Stimulated activated CD8-positive, alpha-beta memory T cell treated with anti-CD3 and anti-CD28 coated beads, Interleukin-4, amount 100 ng/mL, for 1 hour (primary cell): ENCODE measurements at places on chromosomes 3 and 15.

GRCh38 chr15:39281094-39281493 is 299.8 kb upstream of the THBS1 start:
- no peak for DNase-seq

DNA sequence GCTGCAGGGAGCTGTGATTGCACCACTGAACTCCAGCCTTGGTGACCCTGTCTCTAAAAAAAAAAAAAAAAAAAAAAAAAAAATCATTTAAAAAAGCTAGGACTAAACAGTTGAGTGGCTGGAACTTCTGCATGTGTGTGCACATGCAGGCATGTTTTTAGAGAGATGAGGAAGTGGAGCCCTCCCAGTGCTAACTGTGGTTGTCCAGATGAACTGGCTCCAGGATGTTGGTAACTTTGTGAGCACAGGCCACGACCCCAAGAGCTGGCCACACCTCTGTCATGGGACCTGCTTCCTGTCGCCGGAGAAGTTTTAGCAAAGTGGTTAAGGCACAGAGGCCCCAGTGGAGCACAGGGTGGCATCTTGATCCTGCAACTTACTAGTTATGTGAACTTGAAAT is 27.0 kb downstream of the CHCHD6 start:
- no peak for DNase-seq

- DNase-seq = no peak
These were observed 4.8 kb upstream of the RHOV start for GRCh38 chr15:40878785-40879184.

DNA sequence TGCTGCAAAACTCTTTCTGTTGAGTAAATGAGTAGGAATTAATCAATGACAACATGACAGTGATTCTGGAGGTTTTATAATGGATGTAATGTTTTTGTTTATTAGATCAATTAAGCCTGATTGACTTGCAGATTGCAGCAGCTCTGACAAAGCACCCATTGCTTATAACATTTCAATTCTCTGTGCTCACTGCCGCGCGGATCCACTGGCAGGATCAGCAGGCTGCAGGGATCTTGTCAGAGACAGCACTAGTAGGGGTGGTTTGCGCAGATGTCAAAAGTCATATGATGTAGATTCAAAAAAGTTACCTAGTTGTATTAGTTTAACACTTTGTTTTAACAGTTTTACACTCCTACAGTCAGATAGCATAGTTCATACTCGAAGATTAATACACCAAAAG is 93.4 kb downstream of the MBNL1 start:
- no peak for DNase-seq

GRCh38 chr15:55721554-55722185 is 21.3 kb downstream of the PRTG start:
- no peak for DNase-seq

- no peak for DNase-seq
These were observed 19.5 kb upstream of the TICRR start for GRCh38 chr15:89555768-89556167.

GRCh38 chr3:143269741-143270140 is 150.2 kb downstream of the CHST2 start:
- DNase-seq = no peak

GRCh38 chr3:48826451-48826850 is 21.2 kb downstream of the PRKAR2A start:
- DNase-seq = no peak

DNA sequence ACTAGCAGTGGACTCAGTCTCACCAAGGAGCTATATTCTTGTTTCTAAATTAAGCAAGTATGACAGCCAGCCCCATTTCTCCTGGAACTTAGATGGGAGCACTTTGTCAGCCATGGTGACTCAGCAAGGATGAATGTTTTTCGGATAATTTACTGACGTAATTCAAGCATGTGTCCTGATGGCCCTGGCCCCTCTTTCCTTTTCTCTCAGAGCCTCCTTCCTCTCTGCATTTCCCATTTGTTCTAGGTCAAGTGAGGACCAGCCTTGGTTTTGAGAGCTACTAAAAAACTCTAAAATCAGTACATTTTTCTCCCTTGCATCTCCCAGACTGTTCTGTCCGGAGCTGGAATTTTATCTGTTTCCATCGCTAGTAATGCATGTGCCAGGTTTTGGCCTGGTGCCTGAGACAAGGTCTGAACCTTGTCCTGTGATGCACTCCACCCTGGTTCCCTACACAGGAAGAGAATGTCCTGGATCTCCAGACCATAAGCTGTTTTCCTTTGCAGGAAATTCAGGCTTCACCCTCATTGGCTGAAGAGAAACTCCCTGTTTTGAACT is 256.6 kb upstream of the ROPN1 start:
- no peak for DNase-seq

DNA sequence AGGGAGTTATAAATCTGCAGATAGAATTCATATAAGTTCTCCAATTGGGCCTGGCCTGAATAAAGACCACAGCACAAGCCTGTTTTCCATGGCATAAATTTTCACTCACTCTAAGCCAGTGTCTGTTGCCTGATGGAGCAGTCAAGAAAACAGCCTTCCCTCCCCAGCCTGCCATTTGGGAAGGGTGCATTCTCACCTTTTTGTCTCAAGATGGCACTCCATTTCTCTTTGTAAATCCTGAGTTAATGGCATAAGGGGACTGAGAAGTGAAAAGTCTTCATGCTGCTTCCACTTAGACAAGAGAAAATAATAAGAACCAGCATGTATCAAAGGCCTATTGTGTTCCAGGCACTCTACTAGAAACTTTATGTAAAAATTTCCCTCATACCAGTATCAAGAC is 115.6 kb upstream of the MANF start:
- DNase-seq = no peak

GRCh38 chr3:72102112-72102616 is 317.2 kb upstream of the PROK2 start:
- no peak for DNase-seq

DNA sequence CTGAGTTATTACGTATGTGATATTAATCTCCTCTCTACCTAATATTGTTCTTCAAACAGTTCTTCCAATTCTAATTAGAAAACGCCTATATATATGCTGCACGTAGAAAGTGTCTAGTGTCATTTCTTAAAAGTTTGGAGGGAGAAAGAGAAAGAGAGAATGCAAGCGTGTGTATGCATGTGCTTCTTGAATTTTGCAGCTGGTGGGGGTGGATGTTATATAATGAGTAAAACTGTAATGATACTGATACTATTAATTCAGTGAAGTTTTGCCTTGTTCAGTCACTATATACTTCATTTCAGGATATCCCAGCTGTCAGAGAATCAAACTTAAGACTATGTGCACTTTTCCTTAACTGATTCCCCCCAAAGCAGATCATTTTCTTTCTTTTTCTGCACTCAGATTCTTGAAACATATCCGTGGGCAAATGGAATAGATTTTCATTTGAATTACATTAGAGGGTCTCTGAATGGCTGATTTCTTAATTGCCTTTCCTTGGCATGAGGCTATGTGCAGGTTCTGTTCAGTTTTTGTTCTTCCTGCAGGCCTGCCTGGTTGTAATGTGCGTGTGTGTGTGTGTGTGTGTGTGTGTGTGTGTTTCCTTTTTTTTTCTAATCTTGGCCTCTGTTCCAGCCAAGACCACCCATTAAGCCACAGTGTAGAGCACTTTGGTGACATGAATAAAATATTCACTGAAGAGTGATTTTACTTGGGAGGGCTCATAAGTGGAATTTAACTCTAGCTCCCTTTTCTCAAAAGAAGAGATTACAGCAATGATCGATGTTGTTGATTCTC is 617.5 kb downstream of the RBMS3 start:
- DNase-seq = no peak

DNA sequence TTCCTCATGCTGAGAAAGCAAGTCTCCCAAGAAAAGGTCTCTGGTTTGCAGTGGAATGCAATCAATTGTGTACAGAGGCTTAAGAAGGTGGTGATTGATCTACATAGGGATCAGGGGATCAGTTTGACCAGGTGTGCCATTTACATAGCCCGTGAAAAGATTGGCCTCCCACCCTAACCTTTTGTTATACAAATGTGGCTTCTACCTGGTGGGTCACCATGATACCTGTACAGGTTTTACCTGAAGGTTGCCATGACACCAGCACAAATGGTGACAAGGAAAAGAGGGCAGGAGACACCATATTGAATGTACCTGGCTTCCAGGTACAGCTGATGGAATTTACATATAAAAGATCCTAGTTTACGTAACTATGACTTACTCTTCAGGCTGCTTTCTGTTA is 25.5 kb upstream of the TEX55 start:
- DNase-seq = no peak

DNA sequence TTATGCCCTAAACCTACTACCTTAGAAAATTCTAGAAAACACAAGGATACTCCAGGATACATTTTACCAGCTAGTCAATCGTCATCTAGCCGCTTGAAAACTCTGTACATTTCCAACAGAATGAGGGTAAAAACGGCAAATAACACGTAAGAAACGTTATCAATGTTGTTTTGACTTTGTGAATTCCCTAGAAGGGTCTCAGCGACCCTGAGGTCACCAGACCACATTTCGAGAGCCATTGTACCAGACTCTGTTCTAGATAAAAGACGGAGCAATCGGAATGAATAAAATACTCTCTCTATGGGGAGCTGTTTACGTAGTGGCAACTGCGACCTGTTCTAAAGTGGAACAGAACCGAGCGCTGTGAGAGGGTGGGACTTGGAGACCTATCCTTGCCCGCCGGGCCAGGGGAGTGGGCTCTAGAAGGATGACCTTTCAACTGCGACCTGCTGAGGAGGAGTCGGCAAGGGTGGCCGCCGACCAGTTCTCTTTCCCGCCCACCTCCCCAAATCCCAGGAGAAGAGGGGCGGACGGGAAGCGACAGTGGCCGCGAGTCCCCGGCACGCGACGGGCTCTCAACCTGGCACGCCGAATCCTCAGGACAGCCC is 778 bp upstream of the AP4E1 start:
- DNase-seq = peak; percentile 23

DNA sequence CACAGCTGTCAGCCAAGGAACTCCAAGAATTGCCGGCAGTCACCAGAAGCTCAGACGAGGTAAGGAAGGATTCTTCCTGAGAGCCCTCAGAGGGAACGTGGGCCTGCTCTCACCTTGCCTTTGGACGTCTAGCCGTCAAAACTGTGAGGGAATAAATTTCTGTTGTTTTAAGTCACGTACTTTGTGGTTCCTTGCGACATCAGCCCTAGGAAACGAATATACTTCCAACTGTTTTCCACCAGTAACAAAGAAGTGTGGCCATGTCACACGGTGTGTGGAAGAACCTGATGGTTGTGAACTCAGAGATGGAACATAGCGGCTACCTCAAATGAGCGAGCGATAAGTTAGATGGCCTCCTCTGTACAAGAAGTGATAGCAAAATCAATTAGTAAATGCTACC is 41.0 kb upstream of the B3GNT5 start:
- DNase-seq = no peak

DNA sequence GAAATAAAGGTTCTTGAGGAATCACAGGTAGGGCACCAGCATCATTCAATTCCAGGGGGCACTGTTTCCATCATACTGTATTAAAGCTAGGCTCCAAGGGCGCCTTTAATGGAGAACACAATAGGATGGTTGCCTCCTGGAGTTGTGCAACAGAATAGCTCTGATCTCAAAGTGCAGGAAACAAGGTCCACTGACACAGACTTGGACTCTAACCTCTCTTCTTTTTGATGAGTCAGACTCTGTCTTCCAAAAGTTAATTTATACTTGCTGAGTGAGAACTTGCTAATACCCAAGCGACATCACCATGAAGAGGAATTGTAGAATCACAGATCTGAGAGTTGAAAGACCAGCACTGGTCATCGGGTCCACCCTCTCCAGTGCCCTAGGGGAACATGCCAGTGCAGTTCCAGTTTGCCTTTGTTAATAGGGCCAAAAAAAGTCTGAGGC is 94.4 kb upstream of the PHLDB2 start:
- no peak for DNase-seq

DNA sequence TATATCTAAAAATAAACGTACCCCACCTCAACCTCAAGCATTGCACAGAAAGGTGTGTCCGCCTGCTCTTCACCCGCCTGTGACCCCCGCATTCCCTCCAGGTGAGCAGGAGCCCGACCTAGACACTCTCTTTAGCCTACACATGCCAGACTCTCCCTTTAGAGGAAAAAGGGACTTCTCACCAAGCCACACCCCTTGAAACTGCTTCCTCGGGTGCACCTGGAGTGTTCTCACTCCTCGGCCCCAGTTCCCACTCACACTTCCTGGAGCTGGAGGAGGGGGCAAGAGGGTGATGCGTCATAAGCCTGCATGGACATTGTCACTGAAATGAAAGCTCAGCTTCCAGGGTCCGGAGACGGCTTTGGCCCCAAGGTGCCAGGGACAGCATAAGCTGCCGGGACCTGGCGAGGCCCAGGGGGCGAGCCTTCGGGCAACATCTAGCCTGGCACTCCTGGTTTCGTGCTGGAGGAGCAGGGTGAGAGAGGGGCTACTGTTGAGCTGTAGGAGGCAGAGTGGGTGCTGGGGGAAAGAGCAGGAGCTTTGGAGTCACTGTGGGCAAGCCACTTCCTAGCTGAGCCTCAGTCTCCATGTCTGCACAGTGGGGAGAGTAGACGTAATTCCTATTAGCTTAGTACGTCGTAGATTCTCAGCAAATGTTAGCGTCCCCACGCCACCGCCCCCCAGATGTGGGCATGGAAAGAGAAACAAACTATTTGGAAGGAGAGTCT is 9.8 kb upstream of the MUC4 start:
- DNase-seq = no peak

- DNase-seq = no peak
These were observed 36.0 kb downstream of the ZDHHC19 start for GRCh38 chr3:196175116-196175625.

DNA sequence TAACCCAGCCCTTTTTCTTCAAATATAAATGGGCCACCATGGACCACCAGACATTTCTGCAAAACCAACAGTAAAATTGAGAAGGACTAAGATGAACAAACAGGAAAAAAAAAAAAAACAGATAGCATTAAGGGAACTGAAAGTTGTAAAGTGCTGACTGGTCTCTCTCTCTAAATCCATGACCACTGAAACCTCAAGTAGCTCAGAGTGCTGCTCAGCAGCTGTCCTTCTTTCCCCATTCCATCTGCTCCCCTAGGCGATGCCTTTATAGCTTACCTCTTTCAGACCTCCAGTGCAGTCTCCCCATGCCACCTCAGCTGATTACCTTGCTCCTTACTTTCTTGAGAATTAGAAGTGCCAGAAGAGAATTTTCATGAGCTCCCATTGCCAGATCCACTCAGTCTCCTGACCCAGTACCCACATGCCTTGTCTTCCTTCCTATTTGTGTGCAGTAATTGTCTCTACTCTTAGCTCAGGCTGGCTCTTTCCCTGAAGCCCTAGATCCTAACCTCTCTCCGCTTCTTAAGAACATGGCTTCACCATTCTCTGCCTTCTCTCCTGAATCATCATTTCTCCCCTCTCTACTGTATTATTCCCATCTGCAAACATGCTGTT is 23.9 kb upstream of the XIRP1 start:
- DNase-seq = no peak

DNA sequence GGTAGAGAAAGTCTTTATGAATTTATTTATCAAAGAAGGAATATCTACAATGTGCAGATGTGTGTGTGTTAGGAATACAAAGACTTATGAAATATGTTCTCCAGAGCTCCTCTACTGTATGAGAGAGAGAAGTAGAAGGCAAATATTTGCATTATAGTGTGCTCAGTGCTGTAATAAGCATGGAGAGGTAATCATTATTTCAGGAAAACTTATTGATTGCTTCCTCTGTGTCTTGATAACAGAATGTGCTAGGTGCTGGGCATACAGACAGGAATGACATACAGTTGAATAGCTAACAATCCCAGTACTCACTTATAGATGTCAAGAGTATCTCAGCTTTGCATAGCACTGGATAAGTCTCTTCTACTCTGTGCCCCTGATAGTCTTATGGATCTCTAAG is 30.2 kb downstream of the ATG7 start:
- DNase-seq = no peak
